Activated CD4-positive, CD25-positive, alpha-beta regulatory T cell treated with anti-CD3 and anti-CD28 coated beads, Interleukin-2, amount 50 U/mL, for 16 hours (primary cell): ENCODE measurements at places on chromosomes 1 and 21.

GRCh38 chr1:115865704-115866380 is 24.9 kb upstream of the NHLH2 start:
- no peak for DNase-seq

- DNase-seq, result no peak
These were observed 27.7 kb upstream of the PLEKHM2 start for GRCh38 chr1:15656464-15656863.

DNA sequence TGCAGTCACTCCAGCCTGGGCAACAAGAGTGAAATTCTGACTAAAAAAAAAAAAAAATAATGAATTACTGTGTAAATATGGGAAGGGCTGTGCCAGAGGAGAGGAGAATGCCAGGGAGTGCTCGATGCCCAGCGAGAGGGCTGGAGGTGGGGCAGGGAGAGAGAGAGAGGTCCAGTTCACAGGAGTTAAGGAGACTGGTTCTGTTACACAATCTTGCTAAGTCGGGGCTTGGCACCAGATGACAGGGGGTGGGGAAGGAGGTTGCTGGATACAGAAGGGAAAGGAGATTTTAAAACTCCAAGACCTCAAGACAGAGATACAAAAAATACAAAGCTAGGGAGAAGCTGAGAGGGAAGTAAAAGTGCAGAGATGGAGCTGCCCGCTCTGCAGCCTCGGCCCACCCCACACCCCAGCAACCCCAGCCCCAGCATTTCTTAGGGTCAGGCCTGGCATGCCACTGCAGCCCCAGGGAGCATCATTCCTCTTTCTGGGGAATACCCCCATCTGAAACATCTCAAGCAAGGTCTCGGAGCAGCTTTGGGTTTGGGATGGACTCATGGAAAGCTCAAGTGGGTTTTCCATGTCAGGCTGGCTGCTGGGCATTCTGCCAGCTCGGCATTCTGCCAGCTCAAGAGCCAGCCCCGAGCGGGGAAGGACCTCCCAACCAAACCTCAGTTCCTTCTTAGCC is 991 bp downstream of the SELENBP1 start:
- DNase-seq, result no peak

DNA sequence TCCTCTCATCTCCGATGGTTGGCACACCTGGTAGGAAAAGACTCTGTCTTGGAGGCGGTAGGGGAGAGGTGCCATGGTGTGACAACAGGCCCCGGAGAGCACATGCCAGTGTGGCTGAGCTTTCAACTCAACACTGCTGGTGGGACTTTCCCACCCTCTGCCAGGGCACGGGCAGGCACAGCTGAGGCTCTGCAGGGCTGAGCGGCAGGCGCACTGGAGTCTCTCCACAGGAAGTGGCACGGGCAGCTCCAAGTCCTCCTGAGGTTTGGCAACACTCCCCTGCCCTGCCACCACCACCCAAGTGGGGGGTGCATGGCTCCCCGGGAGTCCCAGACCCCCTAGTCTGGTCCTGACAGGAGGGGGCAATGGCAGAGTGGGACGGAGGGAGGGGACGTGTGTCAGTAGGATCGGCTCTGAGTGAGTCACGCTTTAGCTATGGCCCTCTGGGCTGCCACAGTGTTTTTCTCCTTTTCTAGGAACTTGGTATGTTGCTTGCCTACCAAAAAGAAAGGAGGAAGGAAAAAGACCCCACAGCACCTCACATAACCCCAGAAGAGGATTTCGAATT is 27.3 kb upstream of the EVA1B start:
- DNase-seq, result no peak

- DNase-seq, result no peak
These were observed 521.8 kb downstream of the PTPRU start for GRCh38 chr1:29757866-29758780.

DNA sequence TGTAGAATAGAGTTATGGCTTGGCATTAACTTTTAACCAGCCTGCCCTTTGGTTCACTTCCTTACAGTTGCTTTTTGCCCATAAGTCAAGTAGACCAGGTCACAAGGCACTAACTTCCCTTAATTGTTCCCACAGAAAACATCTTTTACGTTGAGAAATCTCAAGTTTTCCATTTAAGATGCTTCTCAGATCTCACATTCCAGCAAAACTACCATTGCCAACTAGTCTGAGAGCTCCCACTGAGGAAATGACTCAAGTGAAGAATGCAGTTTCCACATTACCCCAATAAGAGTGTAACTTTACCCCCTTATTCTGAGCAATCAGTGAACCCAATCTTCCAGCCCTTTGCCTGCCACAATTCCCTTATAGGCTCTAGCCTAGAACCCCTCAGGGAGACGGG is 502.2 kb upstream of the OLFM3 start:
- no peak for DNase-seq

- no peak for DNase-seq
These were observed 186.4 kb upstream of the FAM78B start for GRCh38 chr1:166353213-166353612.

- no peak for DNase-seq
These were observed 58.4 kb upstream of the SSBP3 start for GRCh38 chr1:54464477-54465146.

- DNase-seq, result no peak
These were observed 129.4 kb downstream of the PPIAL4G start for GRCh38 chr1:148353461-148354283.
